ENCODE measurements at places on chromosomes 12 and 14.
A peak's percentile ranks its signal among the peaks of the same experiment; 100 is the strongest.

DNA sequence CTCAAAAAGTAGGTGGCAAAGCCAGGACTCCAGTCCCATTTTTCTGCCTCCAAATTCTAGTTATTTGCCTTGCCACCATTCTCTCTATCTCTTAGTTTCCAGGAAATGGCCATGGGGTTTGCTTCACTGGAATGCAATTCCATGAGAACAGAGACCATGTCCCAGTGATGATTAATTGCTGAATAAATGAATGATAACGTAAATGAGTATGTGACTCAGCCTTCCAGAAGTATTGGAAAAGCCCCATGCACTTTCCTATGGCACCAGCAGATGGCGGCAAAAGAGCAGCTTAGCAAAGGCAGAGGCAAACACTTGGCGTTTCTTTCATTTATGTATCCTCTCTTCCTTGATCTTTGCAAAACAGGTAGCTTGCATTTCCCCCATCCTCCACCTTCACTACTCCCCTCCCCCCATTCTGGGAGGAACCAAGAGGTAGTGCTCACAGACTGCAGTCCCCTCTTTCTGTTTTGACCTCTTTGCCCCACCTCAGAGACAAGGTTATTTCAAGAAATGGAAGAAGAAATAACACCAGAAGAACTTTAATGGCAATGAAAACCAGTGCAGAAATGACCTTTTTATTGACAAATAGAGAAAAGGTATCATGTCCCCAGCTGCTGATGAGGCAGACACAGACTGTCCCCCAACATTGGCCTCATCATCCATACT lies 21.3 kb downstream of the TBX3 start:
- peak; percentile 84 for DNase-seq

- no peak for DNase-seq
These were observed 2.8 kb downstream of the SPRING1 start for GRCh38 chr12:116735084-116735483.

GRCh38 chr12:30003321-30003720 lies 219.6 kb upstream of the TMTC1 start:
- DNase-seq: no peak

- no peak for DNase-seq
These were observed at the start of gene PTPRR for GRCh38 chr12:70920251-70920851. TSS of gene PTPRR (minus strand) at chr12:70920738. CDS start at chr12:70920390, 348 bp downstream.

All from RCC 7860 (cell line).